ENCODE measurements at places on chromosomes 6 and 20.

DNA sequence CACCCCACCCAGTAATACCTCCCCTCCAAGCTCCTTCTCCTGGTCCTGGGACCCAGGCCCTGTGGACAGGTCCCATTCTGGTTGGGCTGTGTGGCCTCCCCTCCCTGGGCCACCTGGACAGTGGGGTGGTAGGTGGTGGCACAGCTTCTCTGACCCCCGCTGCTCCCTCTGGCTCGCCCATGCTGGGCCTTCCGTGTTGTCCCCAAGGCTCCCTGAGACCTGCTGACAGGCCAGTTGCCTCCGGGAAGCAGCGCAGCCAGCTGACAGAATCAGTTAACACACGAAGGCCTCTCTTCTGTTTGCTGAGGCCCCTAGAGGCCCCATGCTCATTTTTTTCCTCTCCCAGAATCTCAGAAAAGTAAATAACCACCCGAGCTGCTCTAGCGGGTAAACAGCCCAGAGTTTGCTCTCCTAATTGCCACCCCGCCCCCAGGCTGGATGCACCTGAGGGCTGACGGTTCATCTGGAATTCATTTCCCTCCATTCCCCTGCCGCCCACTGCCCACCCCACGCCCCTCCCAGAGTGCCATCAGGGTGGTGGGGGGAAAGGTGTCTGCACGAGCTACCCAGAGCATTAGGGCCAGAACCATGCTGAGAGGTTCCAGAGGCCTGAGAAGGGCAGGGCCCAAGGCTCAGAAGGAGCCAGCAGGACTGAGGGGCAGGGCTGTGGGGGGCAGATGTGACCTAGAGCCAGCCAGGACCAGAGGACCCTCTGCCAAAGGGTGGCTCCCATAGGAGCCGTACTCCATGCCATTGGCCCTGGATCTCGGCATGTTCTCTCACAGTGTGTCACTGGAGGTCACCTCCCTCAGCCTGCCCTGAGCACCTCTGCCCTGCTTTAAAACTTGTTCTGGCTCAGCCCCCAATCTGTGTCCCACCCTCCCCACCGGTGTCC lies 157.5 kb downstream of the GRM4 start:
- no peak for DNase-seq

DNA sequence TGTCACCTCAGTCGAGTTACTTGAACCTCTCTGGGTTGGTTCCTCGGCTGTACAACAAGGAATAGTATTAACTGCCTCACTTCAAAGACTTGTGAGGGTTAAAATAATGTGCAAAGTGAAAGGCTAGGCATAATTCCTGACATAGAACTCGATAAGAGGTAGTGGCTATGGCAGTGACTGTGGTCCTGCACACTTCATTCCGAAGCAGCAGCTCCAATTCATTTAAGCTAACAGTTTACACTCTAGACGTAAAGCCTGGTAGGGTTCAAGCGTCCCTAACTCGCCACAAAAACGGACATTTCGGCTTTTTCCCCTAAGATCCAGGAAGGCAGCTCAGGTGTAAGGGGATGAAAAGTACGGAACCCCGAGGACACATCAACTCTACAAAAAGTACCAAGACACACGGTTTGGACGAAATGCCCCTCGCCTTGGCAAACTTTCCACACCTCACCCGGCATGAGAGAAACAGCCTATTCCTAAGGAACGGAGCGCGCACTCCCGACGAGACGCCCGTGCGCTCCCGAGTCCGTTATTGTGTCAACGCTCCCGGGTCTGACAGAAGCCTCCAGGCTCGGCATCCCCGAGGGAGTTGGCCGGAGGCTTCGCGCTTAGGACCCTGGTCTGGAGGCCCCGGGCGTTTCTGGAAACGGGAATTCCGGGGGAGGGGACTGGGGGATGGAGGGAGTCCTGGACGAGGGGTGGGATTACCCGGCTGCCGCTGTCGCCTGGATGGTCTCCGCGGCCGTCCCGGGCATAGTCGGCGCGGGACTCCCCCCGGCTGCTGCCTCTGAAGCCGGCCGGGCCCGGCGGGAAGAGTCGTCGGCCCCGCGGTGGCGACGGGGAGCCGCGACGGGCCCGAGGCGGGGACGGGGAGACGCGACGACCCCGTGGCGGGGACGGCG lies 937 bp downstream of the ZNF318 start:
- peak; percentile 40 for DNase-seq

- no peak for DNase-seq
Measured at GRCh38 chr20:12728782-12729181, 280.0 kb upstream of the SPTLC3 start.

DNA sequence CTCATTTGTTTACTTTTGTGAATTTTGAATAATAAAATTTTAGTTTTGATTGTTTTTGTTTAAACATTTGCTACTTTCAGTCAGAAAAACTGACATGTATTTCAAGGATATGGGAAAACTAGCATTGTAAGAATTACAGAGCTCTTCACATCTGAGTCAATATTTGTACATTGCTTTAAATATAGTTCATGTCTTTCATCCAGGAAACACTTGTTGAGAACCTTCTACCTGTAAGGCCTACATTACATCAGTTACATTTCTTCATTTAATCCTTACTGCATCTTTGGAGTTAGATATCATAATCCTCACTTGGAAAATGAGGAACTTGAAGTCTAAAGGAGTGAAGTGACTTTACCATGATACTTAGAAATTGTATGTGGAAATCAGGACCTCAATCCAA lies 242.9 kb downstream of the KCNQ5 start:
- DNase-seq = no peak

GRCh38 chr6:3356824-3357420 lies 98.2 kb downstream of the PSMG4 start:
- DNase-seq = no peak

GRCh38 chr6:44268095-44268628 lies 2.1 kb upstream of the TMEM151B start:
- DNase-seq = peak; percentile 17

Data from fibroblast of lung (primary cell).